ENCODE measurements at places on chromosomes 1 and 21.

- DNase-seq = no peak
Measured at GRCh38 chr1:46764402-46764801, 34.4 kb upstream of the CYP4B1 start.

GRCh38 chr1:119873135-119874015 is 22.9 kb downstream of the ADAM30 start:
- no peak for DNase-seq

GRCh38 chr1:212186427-212187207 is 98.6 kb upstream of the PPP2R5A start:
- no peak for DNase-seq

GRCh38 chr1:181021811-181022434 is 747 bp downstream of the STX6 start:
- DNase-seq = peak; percentile 84

DNA sequence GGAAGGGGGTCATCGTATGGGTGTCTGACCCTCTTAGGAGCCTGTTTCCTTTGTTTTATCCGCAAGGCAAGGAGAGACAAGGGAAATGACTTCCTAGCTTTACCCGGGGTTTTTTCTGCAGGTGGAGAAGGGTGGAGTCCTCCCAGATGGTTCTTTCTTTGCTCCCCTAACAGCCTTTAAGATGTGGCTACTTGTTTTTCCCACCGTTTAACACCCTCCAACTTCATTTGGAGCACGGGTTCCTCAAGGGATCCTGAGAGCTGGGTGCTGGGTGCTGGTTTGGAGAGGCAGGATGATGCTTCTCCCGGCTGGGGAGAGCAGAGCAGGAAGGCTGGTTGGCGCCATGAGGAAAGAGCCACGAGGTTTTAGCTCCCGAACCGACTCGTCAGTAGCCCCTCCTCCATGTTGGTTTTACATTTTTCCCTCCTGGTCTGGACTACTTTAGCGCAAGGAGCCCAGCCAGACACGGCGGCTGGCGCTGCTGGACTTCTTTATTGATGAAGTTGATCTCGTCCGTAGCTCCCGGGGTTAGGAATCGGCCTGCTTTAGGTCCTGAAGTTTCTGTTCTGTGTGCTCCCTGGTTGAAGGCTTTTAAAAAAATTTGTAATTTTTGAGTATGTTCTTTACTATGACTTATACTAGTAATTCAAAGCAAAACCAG is 1.4 kb downstream of the UCK2 start:
- peak; percentile 62 for DNase-seq

GRCh38 chr1:228502522-228502921 is 15.3 kb downstream of the RNF187 start:
- DNase-seq = no peak

DNA sequence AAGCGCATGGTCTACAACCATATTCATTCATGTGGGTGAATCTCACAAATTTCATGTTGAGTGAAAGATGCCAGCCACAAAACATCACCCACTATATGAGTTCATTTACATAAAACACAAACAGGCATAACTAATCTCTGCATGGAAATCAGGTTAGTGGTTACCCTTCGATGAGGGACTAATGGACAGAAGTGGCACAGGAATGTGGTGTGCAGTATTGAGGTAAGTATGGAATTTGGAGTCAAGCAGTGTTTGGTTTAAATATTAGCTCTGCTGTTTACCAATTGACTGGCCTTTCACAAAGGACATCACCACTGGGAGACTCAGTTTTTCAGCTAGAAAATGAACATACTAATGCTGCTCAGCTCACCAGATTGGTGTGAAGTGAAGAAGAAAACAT is 24.2 kb downstream of the CCDC185 start:
- no peak for DNase-seq

DNA sequence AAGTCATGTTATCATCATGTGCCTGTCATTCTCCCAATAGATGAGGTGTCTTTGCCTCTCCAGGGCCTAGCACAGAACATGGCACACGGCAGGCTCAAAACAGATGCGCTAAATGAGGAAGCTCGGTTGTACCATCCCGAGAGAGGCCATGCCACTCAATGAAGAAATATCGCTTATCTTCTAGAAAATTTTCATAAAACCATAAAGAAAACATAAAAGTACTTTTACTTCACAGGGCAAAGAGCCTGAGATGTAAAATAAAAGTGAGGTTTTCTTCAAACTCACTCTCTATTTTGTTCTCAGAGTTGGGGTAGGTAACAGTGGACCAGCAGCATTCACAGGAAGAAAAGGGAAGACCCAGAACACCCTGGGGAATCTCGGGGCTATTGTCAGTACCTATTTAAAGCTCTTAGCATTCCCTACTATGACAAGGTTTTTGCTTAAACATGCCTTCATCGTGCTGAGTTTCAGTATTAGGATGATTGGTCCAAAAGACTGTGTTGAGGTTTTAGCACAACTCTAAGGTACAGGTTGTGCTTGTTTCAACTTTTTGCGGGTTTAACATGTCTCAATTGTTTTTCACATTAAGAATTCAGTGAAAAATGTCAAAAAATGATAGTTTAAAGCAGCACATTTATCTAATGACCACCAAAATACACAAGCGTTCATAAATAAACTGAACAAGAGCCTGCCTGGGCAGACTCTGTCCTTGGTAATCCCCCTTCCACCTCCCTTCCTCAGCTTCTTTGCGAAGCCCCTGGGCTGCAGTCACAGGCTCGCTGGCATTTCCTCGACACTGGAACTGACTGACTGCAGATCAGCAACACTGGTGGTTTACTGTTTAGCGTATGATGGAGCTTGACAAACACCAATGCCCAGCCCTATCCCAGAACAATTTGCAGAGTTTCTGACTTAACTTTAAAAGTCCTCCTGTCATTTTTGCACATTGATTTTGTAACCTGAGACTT is 55.6 kb downstream of the COQ8A start:
- no peak for DNase-seq

- DNase-seq = no peak
Measured at GRCh38 chr1:65166572-65167305, 18.7 kb downstream of the AK4 start.

DNA sequence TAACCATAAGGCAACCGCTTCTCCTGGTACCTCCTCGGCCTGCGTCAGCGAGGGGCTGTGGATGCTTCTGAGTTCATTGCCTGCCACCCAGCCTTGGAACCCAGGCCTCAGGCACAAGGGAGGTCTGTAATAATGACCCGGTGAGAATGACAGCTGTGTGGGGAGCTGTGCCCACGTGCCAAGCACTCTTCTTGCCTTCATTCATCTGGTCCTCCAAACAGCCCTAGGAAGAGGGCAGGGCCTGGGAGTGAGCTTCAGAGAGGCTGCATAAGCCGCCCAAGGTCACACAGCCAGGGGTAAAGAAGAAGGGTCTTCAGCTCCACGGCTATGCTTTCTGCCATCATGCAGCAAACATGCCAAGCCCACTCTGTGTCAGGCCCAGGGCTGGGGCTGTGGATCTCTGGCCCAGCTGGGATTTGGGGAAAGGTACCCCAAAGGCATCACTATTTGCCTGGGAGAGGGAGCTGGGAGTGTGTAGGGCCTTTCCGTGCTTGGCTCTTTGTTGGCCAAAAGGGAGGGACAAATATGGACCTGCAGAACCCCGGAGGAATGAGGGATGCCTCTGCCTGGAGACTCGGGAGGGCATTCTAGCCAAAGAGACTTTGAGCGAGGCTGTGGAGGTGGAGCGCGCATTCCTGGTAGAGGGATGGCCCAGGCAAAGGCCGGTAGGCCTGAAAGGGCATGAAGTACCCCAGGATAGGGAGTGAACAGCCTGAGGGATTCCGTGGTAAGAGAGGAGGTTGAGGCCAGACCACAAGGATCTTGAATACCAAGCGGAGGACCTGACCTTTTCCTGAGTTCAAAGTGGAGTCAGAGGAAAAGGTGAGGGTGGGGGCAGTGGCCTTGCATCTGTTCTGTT is 10.1 kb upstream of the EDN2 start:
- no peak for DNase-seq

GRCh38 chr1:204453141-204453772 is 41.3 kb downstream of the PIK3C2B start:
- DNase-seq = no peak

GRCh38 chr1:89843273-89844130 is 22.7 kb downstream of the LRRC8D start:
- DNase-seq = peak; percentile 81

GRCh38 chr1:227213426-227213825 is 104.9 kb downstream of the CDC42BPA start:
- DNase-seq = no peak

- no peak for DNase-seq
Measured at GRCh38 chr1:209364716-209365115, 218.8 kb upstream of the CAMK1G start.

- no peak for DNase-seq
Measured at GRCh38 chr1:91555821-91556531, 55.3 kb downstream of the CDC7 start.

- DNase-seq = no peak
Measured at GRCh38 chr1:114234408-114235124, 80.9 kb upstream of the SYT6 start.

DNA sequence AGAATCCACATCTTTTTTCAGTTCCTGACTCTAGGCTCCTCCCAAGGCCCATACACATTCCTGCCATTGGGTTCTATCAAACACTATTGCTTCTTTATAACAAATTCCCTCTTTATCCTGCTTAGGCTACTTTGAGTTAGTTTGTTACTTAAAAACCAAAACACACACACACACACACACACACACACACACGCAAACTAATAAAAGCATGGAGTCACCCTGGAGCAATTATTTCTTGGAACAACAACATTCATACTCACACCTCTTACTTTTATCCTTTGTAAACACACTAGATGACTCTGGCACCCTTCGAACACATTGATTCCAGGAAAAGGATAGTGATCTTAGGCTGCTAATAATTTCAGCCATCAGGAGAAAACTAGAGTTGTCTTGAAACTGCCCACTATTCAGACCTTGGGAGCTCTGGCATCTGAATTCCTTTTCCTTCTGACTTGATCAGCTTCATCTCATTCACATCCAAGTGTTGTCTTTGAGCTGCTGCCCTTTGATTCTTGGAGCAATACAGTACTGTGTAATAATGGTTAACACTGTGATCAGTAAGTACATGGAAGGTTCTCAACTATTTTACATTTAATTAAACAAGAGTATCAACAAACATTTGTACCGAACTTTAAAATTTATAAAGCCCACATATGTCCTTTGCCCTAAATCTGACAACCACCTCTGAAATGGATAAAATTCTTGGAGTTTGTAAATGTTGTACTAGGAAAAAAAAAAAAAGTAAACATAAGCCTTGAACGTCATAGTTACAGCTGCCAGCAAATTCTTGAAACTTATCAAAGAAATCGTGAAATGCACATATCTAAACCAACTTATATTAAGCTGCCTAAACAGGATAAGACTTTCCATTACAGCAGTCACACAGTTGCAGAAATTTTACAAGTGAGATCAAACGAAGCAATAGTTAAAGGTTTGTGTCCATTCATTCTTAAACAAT is 2.8 kb upstream of the SEC22B start:
- DNase-seq = no peak

DNA sequence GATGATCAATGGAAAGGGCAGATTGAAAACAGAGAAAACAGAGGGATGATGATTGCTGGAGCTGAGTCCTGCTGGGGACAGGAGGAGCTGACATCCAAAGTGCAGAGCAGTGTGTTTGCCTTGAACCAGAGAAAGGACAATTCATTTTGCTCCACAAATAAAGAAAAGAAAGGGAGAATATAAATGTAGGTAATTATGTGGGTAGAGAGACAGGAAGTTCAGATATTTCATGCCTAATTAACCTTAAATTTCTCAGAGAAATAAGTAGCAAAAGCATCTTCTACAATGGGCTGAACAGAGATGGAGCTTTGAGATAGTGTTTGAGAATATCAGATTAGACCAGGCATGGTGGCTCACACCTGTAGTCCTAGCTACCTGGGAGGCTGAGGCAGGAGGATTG is 93.2 kb downstream of the TNFSF18 start:
- no peak for DNase-seq

- no peak for DNase-seq
Measured at GRCh38 chr21:42509244-42509643, 4.4 kb upstream of the SLC37A1 start.

GRCh38 chr1:24709791-24710441 is 35.3 kb upstream of the CLIC4 start:
- DNase-seq = no peak

- no peak for DNase-seq
Measured at GRCh38 chr1:42153624-42154023, 414 bp downstream of the GUCA2B start.

- DNase-seq = no peak
Measured at GRCh38 chr1:247112479-247112781, 8.3 kb upstream of the ZNF669 start.

DNA sequence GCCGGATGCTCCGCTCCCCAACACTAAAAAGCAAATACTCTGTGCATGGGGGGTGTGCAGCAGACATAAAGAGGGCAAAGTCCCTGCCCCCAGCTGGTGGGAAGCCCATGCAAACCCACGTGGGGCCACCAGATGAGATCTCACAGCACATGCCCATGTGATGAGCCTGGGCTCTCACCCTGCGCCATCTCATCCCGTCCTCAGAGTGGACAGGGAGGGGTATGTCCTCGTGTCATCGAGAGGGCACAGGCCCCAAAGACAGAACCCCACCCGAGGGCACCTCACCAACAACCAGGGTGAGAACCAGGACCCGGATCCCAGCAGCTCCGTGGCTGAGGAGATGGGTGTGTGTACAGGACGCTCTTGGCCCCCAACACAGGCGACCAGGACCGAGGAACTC is 25.1 kb upstream of the ARHGEF16 start:
- no peak for DNase-seq

DNA sequence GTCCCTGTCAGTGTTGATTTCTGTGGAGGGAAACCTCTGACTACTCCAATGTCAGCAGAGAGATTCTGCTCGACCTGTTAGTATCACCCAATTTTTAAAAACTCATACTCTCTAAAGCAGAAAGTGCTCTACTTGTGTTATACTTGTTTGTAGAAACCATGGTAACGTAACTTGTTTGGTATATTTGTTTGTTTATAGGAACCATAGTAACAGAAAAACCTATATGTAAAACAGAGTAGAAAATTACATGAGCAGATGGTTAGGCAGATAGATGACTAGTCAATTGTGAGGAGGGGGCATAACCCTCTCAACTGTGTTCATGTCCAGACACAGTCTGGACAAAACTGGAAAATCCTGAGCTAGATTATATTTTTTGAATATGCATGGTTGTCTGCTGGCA is 6.7 kb downstream of the TRIM45 start:
- DNase-seq = no peak

DNA sequence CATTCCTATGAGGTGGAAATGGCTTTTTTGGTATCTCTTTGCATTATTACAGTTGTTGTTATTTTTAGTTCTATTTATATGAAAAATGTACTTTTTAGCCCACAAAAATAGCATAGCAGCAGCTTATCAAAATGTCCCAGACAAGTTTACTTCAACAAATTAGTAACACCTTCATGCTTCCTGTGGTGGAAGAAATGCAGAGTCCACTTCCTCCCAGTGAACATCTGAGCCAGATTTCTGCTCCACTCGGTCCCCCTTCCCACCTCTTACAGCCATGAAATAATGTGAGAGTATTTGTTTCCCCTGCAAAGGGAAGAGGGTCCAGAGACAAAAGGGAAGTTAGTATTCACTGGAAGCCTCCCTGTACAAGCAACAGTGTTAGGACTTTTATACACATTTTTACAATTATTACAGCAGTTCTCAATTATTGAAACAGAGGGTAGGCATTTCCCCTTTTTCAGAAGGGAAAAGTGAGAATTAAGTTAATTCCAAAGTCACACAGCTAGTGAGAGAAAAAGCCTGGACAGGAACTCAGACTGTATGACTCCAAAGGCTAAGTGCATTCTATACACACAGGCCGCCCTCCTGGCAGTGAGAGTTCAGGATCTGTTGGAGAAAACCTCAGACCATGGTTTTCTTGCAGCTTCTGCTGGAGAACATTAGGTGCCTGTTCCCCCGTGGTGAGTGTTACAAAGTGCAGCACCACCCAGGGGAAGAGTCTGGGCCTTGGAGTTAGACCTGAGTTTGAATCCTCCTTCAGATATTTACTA is 126.5 kb downstream of the PBX1 start:
- no peak for DNase-seq
